ENCODE measurements at places on chromosomes 2 and 18. TPM values are rescaled to one million over a fixed set of nuclear protein-coding genes. Genes with fewer than 3 reads are reported as not detected.

- DNase-seq: no peak
Measured at GRCh38 chr18:8991155-8991554, 111.3 kb upstream of the NDUFV2 start.

DNA sequence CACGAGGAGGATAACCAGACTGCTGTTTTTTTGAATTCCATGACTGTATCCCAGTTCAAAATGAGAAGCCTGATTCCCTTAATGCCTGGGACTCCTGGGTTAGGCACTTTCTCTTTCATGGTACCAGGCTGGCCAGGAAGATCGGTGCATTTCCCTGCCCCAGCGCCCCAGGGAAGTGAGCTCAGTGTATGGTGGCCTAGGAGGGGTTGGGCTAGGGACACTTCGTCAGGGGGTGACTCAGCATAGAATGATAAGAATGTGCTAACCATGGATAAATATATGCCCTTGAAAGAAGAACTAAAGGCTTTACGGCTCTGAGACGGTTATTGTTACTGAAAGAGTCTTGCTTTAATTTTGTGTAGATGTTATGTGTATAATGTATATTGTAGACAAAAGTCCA, 27.5 kb upstream of the FAM237A start:
- peak; percentile 32 for DNase-seq

- DNase-seq: peak; percentile 65
Measured at GRCh38 chr2:75606761-75607399, 39.7 kb upstream of the MRPL19 start.

GRCh38 chr2:76711490-76711889, 810.7 kb downstream of the LRRTM4 start:
- DNase-seq: no peak

- DNase-seq: peak; percentile 59
Measured at GRCh38 chr2:168758970-168759820, 43.2 kb upstream of the NOSTRIN start.

- DNase-seq: no peak
Measured at GRCh38 chr18:56684277-56684676, 33.1 kb downstream of the WDR7 start.

DNA sequence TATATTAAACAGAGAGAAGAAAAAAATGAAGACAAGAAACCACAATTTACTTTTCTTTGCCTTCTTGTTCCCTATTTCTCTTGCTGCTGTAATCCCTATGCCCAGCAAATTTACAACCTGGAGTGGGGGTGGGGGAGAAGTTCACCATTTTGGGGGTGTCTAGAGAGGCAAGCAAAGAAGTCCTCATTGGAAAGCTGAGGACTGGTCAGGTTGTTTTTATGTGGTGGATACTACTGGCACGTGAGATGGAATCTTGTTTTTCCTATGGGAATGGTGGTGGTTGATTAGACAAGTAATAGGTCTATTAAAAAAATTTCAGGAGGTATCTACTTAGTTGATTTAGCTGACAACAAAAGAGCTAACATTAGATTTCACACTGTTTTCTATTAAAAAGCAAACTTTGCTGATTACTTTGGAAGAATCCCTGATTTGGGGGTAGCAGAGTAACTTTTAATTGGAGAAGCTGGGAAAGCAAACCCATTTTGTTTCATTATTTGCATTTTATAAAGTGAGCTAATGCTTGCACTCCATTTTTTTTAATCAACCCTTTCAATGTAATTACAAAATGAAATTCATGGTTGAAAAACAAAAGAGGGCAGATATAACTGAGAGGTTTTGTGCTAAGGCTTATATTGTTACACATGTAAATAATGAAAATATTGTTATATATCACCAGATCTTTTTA, 6.0 kb downstream of the POU3F3 start:
- DNase-seq: no peak

GRCh38 chr18:1252534-1252933, 347.9 kb downstream of the ADCYAP1 start:
- DNase-seq: no peak

GRCh38 chr2:232502911-232503808, 15.5 kb upstream of the ECEL1 start:
- peak; percentile 45 for DNase-seq

DNA sequence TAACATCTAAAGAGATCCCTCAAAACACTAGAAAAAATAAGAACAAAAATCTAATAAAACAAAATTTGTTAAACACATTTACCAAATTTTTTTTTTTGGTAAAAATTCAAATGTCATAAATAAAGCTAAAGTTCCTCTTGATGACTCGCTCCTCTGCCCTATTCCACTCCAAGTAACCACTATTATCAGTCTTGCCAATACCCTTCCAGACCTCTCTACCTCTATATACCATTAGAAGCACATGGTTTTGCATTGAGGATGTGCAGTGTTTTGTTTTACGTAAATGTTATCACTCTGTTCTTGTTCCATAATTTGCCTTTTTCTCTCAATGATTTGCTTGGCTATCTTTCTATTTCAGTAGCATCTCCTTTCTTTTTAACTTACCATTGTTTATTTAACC, 10.9 kb downstream of the IL1B start:
- peak; percentile 33 for DNase-seq

- DNase-seq: no peak
Measured at GRCh38 chr2:239300242-239300641, 100.6 kb downstream of the HDAC4 start.

DNA sequence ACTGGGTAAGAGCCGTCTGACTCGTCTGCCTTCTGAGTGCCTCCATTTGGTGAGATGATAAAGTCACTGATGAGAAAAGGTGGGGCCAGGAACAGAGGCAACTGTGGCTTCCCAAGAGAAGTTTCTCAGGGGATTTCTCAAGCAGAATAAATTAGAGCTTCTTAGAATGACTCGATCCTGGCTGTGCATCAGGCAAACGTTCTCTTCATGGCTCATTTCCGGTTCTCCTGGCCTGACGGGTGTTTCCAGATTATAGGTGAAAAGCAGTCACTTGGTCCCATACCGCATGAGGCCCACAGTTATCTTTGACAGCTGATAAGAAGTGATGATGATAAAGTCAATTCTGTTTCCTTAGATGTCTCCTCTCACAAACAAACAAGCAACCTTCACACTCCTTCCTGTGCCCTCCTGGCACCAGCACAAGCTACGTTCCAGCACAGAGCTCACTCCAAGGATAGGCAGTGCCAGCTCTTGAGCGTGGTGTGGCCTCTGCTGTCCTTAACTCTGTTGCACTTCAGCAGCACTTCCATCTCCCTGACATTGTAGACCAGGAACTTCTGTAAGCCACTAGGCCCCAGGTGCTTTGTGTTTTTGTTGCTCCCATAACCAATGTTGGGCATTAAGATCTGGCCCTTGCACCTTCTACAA, 37.8 kb upstream of the KCNF1 start:
- DNase-seq: peak; percentile 62

- no peak for DNase-seq
Measured at GRCh38 chr2:209614690-209615369, 156.8 kb upstream of the UNC80 start.

GRCh38 chr2:185472574-185472973, 266.0 kb upstream of the FSIP2 start:
- no peak for DNase-seq

- no peak for DNase-seq
Measured at GRCh38 chr2:178105566-178105965, 6.7 kb upstream of the RBM45 start.

- no peak for DNase-seq
Measured at GRCh38 chr2:97779141-97779540, 65.8 kb downstream of the ZAP70 start.

GRCh38 chr2:117770730-117771129, 43.8 kb upstream of the DDX18 start:
- no peak for DNase-seq

Gene TPO
- total RNA-seq: not detected

Gene ARHGEF33
- 0.18 TPM for total RNA-seq

Gene CGREF1
- total RNA-seq: 0.28 TPM

Gene TNS1
- total RNA-seq: 45.2 TPM

Gene LRRC30
- not detected for total RNA-seq

Gene CDC42EP3
- total RNA-seq: 152 TPM

Gene CYP26B1
- total RNA-seq: not detected

Gene TYW5
- total RNA-seq: 3.8 TPM

Data from IMR-90 (cell line).